ENCODE measurements at places on chromosomes 6 and 20. TPM values are rescaled to one million over a fixed set of nuclear protein-coding genes. Genes with fewer than 3 reads are reported as not detected.

The RING1 gene
- polyA plus RNA-seq, result 9.9 TPM

The HLA-DQA2 gene
- 167 TPM for polyA plus RNA-seq

The SNX3 gene
- 432 TPM for polyA plus RNA-seq

The PRR18 gene
- not detected for polyA plus RNA-seq

The UNC93A gene
- polyA plus RNA-seq, result not detected

The USP49 gene
- polyA plus RNA-seq, result 1.5 TPM

The ELOVL2 gene
- not detected for polyA plus RNA-seq

The DNMT3B gene
- polyA plus RNA-seq, result not detected

The FAM83B gene
- polyA plus RNA-seq, result not detected

The ADGRB3 gene
- polyA plus RNA-seq, result not detected

The MAFB gene
- not detected for polyA plus RNA-seq

The ENPP1 gene
- 0.34 TPM for polyA plus RNA-seq

The NTSR1 gene
- polyA plus RNA-seq, result not detected

The HSPA1L gene
- polyA plus RNA-seq, result 1.2 TPM

The CD24 gene
- polyA plus RNA-seq, result 261 TPM

The SLC25A27 gene
- not detected for polyA plus RNA-seq

The CABLES2 gene
- 1.1 TPM for polyA plus RNA-seq

The PMEPA1 gene
- polyA plus RNA-seq, result 7.0 TPM

The SNAP91 gene
- polyA plus RNA-seq, result not detected

The SLC4A11 gene
- polyA plus RNA-seq, result not detected

The CDH4 gene
- not detected for polyA plus RNA-seq

The HIVEP2 gene
- polyA plus RNA-seq, result 5.9 TPM

The AKAP12 gene
- polyA plus RNA-seq, result not detected
